ENCODE measurements at places on chromosomes 1 and 21. TPM values are rescaled to one million over a fixed set of nuclear protein-coding genes. Genes with fewer than 3 reads are reported as not detected.

The UTP25 gene
- total RNA-seq, result 13.8 TPM

The FAM167B gene
- total RNA-seq, result 8.3 TPM

The ASB17 gene
- total RNA-seq, result not detected

The DNAI4 gene
- total RNA-seq, result 17.2 TPM

The S100A3 gene
- 6.5 TPM for total RNA-seq

The CBR3 gene
- 1.8 TPM for total RNA-seq

The MATN1 gene
- total RNA-seq, result not detected

- peak; percentile 19 for DNase-seq
These were observed 25.9 kb downstream of the IGFN1 start for GRCh38 chr1:201216395-201217085.

DNA sequence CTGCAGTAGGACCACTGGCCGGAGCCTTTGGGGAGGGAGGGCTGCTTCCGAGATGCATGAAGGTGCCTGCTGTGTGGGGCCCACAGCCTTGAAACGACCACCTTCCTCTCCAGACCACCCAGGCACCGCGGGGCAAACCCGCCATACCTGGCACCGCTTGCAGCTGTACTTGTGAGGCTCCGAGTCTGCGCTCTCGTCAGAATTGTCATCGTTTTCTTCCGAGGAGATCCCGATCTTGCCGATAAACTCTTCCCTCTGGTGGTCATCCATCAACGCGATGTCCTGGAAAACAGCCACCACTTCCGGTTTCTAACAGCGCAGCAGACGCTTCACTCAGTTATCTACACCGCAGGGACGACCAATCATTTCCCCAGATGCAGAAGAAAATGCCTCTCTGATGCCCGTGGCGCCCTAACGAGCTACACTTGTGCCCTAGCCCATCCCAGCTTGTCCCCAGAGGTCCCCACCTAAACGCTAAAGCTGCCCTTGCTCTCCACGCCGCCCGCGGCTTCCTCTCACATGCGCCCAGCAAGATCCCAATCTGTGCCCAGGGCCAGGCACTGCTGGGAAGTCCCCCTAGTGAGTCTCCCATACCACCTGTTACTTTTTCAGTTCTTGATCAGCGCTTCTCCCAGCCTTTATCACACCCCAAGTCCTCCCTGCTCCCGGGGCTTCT, 55.0 kb upstream of the RIPK4 start:
- no peak for DNase-seq

- no peak for DNase-seq
These were observed 126.4 kb downstream of the ZZZ3 start for GRCh38 chr1:77556045-77556444.

DNA sequence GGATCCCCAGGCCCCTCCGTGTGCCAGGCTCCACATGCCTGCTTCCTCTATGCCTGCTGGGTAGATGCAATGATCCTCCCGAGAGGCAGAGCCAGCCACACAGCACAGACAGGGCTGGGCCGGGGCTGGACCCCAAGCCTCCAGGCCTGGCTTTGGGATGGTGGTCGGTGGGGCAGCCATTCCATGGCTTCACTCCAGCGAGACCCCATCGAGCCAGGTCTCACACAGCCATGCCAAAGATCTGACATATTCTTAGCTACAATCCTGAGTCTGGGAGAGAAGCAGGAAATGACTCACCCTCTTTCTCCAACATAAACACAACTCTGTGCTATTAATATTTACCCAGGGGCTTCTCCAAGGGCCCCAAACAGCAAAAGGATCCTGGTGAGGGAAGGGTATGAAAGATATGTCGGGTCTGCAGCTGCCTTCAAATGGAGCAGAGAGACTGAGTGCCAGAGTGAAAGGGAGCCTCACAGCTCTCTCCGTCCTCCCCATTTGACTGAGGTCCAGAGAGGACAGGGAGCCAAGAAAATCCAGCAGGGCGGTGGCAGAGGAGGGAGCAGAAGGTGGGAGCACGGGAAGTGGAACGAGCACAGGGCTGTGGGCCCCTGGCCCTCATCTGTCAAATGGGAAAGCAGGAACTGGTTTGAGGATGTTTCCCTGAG, 639.5 kb downstream of the MATN1 start:
- DNase-seq, result no peak

DNA sequence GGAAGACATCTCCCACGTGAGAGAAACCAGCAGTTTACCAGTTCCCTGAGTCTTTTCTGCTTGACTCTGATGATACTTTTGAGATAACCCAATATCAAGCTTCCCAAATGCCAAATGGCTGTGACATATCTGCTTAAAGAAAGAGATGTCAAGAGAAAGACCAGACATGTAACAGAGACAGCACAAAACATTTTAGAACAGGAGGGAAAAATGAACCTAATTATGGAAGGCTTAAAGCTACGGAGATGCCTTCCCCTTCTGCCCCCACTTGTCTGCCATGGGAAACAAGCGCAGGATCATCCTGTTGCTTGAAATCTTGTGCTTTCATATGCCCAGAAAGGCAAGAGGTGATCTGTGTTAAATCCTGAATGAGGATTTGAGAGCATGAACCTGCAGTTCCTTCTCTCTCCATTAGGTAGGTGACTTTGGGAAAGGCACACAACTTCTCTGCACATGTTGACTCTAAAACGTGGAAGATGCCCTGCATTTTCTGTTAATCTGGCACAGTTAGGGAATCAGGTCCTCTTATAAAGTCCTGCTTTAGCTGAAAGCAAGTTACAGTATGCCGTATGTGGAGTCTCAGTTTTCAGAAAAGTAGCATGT, 46.7 kb upstream of the MTR start:
- no peak for DNase-seq

DNA sequence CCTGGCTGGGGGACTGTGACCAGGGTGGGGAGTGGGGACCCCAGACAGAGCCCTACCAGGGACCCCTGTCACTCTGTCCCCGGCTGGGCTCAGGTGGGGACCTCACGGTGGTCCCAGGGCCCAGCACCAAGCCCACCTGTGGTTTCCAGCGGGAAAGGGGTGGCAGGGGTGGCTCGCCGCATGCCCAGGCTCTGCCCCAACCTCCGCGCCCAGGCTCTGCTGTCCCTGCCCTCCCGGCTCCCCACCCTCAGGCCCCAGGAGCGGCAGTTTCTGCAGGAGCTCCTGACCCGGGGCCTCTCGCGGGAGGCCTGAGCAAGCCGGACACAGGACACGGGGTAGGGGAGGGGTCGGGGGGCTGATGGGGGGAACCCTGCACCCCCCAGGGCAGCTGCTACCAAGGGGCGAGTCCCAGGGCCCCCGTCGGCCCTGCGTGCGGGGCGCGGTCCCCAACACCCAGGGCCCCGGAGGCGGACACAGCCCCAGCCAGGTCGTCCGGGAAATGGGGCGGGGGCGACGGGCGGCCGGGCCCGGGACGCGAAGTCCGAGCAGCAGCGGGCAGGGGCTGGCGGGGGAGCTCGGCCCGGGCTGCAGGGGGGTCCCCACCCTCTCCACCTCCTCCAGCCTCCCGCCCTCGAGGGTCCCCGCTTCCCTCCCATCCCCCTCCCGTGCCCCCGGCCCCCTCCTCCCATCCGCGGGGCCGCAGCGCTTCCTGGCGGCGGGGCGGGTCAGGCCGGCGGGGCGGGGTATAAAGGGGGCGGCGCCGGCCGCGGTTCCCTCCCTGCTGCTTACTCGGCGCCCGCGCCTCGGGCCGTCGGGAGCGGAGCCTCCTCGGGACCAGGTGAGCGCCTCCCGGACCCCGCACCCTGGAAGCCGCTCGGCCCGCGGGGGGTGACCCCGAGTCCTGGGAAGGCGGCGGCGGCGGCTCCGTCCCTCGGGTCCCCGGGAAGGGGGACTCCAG, at the start of gene COL6A2:
COL6A2 (plus strand) TSS at position 777 of the 958 bp plus-strand sequence.
- peak; percentile 72 for DNase-seq

DNA sequence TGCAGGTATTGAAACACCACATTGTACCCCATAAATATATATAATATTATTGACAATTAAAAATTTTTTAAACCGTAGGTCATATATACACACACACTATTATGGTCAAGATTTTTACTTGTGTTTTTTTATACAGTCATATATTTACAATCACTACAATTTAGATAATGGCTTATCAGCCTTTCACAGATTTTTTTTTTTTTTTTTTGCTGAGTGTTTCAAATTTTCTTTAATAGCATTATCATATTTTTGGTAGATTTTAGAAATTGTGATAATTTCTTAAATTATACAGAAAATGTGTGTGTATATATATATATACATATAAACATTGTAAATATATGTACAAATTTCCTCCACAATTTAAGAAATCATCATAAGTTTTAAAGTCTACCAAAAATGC, 68.6 kb upstream of the RGS2 start:
- no peak for DNase-seq

- DNase-seq, result no peak
These were observed 239.8 kb downstream of the ZNF648 start for GRCh38 chr1:181821701-181822100.

- DNase-seq, result no peak
These were observed 10.4 kb downstream of the NR5A2 start for GRCh38 chr1:200037904-200038303.

DNA sequence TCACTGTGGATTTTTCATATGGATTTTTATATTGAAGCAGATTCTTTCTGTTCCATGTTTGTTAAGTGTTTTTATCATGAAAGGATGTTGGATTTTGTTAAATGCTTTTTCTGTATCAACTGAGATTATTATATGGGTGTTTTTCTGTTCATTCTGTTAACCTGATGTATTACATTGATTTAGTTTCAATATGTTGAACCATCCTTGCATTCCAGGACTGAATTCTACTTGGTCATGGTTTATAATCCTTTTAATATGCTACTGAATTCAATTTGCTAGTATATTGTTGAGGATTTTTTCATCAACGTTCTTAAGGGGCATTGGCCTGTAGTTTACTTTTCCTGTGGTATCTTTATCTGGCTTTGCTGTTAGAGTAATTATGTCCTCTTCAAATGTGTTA, 55.8 kb downstream of the CCDC30 start:
- DNase-seq, result no peak

DNA sequence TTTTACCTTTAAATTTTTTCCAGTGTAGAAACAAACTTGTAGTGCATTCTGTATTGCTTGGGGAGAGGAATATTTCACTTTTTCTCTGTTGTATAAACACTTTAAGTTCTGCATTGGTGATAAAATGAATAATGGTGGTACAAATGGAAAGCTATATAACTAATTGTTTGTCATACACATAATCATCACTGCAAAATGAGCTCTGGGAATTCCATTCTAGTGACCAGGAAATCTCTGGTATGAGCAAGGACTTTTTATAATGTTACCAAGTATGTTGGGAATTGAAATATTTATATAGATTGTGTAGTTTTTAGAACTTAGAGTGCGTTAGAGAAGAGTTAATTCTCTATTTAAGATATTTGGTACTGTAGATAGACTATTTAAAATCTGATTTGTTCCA, 5.0 kb upstream of the FMN2 start:
- no peak for DNase-seq

- no peak for DNase-seq
These were observed 121.6 kb upstream of the C1orf105 start for GRCh38 chr1:172298911-172299310.

DNA sequence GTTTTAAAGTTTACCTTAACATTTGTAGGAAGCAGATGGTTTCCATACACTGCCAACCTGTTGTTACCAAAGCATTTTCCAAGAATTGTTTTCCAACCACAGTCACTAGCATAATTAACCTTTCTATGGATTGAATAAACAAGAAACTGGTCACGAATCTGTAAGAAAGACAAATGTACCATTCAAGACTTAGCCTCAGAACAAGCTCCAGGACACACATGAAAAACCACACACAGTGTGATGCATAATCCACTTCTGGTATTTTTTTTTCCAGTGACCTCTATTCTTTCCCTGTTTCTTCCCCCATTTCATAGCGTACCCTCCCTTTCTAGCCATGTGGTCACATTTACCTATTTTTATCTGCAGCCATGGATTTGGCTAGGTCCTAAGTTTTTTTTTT, 29.6 kb upstream of the C1orf87 start:
- no peak for DNase-seq

DNA sequence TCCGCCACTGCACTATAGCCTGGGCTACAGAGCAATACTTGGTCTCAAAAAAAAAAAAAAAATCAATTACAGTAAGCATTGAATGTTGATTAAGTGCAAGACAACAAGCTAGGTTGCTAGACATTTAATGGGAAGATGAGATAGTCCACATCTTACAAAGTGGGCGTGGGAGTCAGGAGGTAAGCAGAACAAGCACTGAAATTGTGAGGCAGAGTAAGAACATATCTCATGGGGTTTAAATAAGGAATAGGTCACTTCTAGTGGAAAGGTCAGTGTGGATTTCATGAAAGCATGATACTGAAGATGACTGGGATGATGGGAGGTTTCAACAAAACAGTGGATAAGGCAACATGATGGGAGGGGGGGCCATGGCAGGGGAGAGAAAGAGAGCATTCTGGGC, 1.9 kb upstream of the OLFML2B start:
- no peak for DNase-seq

DNA sequence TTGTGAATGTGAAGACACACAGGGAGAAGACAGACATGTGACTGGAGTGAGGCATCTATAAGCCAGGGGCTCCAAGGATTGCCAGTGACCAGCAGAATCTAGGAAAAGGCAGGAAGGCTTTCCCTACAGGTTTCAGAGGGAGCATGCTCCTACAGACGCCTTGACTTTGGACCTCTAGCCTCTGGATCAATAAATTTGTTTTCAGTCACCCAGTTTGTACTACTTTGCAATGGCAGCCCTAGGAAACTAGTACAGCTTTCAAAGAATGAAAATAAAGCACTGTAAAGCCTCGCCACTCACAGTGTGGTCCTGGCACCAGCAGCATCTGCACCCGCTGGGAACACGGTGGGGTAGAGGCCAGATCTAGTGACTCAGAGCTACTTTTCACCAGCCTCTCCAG, 510.0 kb downstream of the LTN1 start:
- DNase-seq, result no peak

DNA sequence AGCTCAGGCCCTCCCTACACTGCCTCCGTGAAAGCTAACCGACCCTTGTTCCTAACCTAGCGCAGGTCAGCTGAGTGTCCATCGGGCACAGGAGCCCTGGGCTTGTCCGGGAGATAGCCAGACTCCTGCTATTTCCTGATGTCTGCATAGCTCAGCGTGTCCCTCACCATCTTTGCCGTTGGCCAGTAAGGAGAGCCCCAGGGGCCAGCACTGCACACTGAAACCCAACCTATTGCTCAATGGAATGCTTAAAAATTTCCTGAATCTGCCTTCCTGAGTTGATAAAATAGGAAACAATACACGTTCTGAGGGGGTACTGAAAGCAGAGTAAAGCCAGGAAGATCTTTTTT, 2.2 kb downstream of the RUNX1 start:
- no peak for DNase-seq

- no peak for DNase-seq
These were observed 39.4 kb downstream of the RCSD1 start for GRCh38 chr1:167669209-167670124.

GRCh38 chr1:55180075-55180670, 35.0 kb downstream of the USP24 start:
- no peak for DNase-seq

DNA sequence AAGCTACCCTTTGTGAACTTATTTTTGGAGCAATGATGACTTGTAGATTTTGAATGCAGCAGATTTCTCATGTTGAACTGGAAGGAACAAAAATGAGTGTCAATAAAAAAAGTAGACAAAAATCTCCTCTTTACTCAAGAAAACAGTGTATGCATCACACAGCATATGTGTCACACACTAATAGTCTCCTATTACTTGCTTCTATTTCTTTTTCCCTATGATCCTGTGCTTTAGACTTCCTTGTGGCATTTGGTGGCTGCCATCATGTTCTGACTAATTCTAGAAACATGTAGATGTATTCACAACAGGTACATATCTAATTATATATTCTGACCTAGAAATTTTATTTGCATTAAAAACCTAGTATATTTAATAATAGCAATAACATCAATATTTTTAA, 14.3 kb downstream of the RC3H1 start:
- DNase-seq, result no peak

Measured in ureter (tissue), 1 donor.